ENCODE measurements at places on chromosomes 2 and 18. TPM values are rescaled to one million over a fixed set of nuclear protein-coding genes. Genes with fewer than 3 reads are reported as not detected.

DNA sequence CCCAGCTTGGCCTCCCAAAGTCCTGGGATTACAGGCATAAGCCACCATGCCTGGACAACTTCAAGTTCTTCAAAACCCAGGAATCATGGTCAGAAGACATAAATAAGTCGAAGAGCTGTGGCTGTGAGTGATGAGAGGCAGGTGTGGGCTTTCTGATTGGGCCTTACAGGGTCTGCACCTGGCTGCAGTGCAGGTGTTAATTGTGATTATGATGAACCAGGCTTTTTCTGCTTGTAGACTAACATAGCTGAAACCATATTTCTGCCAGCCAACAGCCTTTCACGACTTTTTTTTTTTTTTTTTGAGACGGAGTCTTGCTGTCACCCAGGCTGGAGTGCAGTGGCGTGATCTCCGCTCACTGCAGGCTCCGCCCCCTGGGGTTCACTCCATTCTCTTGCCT, 14.9 kb upstream of the DTNB start:
- H3K4me1 ChIP-seq = no peaks in the 10 kb centered on the region
- H3K27ac ChIP-seq = no peak overlapping the region
- no peak for DNase-seq
- H3K36me3 ChIP-seq = no peaks in the 10 kb centered on the region

DNA sequence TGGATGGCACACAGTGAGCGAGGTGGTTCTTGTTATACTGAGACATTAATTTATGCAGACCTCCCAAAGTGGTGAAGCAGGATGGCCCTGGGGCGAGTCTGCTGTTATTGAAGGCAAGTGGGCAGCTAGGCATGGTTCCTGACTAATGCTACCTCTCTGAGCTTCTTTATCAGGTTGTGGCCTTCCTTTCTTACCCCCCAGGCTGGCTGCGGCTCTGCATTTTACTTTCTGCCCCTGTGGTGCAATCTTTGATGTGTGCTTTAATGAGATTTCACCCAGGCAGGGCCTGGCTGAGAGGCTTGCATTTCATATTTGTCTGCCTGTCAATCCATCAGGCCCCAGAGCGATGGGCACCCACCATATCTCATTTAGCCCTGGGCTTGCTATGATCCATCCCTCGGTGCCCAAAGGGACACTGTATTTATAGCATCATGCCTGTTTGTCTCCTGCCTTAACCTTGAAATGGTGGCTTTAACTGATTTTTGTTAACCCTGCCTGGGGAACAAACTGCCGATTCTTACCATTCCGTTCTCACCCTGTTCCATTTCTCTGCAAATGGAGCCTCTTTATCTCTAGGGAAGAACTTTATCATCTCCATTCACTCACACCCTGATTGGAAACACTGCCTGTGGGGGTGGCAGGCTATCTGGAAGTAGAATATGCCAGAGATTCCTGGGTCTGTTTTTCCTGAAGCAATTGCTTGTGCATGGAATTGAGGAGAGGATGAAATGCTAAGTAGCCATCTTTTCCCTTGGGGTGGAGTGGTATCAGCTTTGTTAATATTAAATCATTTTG, 316.2 kb upstream of the THSD7B start:
- no peak for DNase-seq
- H3K4me1 ChIP-seq = peaks cover 15% of the 10 kb centered on the region
- H3K27ac ChIP-seq = no peak overlapping the region
- H3K36me3 ChIP-seq = no peaks in the 10 kb centered on the region
- H3K4me3 ChIP-seq = no peak overlapping the region
- H3K27me3 ChIP-seq = no peaks in the 10 kb centered on the region

DNA sequence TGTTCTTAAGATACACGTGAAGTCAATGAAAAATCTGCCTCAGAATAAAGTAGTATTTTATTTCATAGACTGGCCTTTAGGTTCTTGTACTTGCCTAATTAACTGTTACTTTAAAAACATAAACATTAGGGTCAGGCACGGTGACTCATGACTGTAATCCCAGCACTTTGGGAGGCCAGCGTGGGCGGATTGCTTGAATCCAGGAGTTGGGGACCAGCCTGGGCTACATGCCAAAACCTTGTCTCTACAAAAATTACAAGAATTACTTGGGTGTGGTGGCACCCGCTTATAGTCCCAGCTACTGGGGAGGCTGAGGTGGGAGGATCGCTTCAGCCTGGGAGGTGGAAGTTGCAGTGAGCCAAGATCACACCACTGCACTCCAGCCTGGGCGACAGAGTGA, 16.0 kb upstream of the SNORC start:
- DNase-seq = no peak
- peaks cover 84% of the 10 kb centered on the region for H3K36me3 ChIP-seq
- no peak overlapping the region for H3K4me3 ChIP-seq
- no peaks in the 10 kb centered on the region for H3K27me3 ChIP-seq

DNA sequence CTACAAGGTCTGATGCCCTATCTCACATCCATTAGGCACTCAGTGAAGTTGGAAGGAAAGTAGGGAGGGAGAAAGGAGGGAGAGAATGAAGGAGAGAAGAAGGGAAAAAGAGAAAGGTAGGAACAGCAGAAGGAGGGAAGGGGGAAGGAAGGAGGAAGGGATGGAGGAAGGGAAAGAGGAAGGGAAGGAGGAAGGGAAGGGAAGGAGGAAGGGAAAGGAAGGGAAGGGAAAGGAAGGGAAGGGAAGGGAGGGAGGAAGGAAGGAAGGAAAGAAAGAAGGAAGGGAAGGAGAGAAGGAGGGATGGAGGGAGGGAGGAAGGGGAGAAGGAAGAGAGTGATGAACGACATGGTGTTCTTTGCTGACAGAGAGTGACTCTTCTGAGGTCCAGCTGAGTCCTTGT, 468.9 kb upstream of the MYT1L start:
- no peak for DNase-seq
- H3K4me3 ChIP-seq = no peak overlapping the region
- H3K27ac ChIP-seq = no peak overlapping the region

The ZNF519 gene
- total RNA-seq = 24.6 TPM

DNA sequence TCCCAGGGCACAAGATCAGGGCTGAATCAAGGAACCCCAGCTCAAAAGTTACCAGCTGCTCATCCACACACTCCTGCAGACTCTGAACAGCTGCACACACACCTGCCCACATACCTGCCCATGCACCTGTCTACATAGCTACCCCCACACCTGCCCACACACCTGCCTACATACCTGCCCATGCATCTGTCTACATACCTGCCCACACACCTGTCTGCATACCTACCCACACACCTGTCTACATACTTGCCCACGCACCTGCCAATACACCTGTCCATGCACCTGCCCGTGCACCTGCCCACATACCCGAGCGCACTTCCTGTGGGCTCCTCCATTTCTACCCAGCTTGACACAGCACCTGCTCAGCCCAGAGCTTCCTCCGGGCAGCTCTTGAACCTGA, 122.8 kb upstream of the AGAP1 start:
- no peak overlapping the region for H3K4me3 ChIP-seq
- no peak for DNase-seq
- H3K27me3 ChIP-seq = no peaks in the 10 kb centered on the region
- H3K4me1 ChIP-seq = no peaks in the 10 kb centered on the region

The ITPRIPL1 gene
- total RNA-seq = 7.7 TPM

- H3K27me3 ChIP-seq = no peaks in the 10 kb centered on the region
- no peak overlapping the region for H3K27ac ChIP-seq
- no peaks in the 10 kb centered on the region for H3K36me3 ChIP-seq
These were observed 123.4 kb upstream of the CDH20 start for GRCh38 chr18:61209801-61210200.
